CD8-positive, alpha-beta memory T cell (primary cell): ENCODE measurements at places on chromosomes 6 and 20. TPM values are rescaled to one million over a fixed set of nuclear protein-coding genes. Genes with fewer than 3 reads are reported as not detected.

The NOTCH4 gene
- 1.3 TPM for total RNA-seq

The NFKBIE gene
- total RNA-seq = 33.1 TPM

- DNase-seq = no peak
Observed at GRCh38 chr6:118372413-118372812, 175.7 kb upstream of the PLN start.

DNA sequence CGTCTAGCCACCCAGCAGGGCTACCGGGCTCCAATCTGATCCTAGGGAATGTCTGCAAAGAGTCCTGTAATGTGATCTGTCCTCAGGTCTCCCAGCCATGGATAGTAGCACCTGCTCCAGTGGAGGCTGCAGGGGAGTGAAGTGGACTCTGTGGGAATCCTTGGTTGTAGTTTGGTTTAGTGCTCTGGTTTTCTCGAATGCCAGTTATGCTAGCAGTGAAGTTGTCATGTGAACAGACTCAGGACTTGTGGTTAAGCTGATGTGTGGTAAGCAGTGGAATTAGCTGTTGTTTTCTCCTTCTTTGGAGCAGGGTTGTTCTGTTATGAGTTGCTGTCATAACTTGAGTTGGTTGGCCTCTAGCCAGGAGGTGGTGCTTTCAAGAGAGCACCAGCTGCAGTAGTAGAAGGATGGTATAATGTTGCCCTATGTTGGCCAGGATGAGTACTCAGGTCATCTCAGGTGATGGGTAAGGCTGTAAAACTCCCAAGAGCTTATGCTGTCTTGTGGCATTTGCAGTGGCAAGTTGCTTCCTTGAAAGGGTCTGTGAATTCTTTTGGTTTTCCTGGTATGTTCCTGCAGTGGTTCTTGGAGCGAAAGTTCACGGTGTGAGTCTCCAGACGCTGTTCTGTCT, 390.2 kb downstream of the UTRN start:
- DNase-seq = no peak

DNA sequence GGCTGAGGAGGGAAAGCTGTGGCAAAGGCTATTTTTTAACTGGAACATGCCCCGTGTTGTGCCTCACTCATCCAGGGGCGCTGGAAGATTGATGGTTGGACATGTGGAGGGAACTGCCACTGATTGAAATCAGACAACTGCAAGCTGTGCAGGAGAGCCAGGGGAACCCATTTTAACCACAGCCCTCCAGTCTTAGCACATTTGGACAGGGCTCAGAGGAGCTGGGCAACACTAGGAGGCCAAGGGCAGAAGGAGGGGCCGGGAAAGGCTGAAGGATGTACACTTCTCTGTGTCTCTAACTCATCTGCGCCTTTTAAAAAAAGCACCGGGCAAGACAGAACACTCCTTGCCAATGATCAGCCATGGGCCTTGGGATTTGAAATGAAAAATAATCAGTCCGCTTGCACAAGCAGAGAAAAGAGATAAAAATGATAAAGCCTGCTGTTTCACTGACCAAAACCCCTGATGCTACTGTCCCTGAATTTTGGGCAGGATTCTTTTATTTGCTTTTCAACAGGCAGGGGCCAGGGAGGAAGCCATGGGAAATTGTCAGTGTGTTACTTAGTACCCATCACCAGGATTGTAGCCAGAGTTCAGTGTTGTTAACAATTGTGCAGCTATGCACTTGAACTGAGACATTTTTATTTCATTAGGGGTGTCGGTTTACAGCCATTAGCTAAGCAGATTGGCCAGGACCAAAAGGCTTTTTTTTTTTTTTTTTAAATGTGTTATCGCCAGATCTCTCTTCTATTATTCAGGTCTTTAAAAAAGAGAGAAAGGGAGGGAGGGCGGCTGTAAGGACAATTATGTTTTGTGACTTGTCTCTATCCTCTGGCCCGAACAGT, 109.3 kb upstream of the EYA4 start:
- no peak for DNase-seq

DNA sequence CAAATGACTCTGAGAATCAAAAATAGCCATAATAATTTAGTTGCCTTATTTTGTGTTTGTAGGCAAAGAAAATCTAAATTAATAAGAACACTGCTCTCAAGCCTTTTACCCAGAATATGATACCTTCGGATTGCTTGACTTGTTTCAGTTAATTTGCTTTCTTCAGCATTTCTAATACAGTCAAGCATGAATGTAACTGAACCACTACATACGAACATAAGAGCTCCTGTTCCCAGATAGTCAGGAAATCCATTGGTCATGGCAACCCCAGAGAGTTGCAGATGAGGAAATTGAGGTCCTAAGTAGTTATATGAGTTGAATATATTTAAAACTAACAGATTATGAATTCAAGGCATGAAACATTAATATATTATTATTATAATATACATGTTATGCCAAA, 2.9 kb downstream of the FRK start:
- no peak for DNase-seq

DNA sequence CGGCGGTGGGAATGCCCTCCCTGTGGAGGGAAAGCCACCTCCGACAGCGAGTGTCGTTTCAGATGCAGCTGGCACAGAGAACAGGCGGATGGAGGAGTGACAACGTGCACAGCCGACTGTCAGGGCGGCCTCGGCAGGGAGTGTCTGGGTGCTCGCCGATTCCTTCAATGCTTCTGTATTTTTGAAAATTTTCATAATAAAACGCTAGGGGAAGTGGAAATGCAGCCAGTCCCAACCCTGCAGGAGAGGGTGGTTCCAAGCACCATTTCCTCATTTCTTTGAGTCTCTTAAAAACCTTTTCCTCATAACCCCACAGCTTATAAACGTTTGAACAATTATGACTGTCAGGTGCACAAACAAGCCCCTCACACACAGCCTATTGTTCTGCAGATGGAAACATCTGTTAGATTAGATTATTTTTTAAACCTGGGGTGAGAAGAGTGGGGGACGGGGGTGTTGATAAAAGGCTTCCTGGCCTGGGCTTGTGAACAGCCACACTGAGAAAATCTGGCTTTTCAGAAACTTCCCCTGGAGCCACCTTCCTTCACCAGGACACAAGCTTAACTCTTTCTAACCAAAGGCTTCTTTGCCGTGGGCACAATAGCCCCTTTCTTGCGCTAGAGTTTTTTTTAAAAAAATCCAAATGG, 228.9 kb downstream of the ANKRD60 start:
- no peak for DNase-seq

DNA sequence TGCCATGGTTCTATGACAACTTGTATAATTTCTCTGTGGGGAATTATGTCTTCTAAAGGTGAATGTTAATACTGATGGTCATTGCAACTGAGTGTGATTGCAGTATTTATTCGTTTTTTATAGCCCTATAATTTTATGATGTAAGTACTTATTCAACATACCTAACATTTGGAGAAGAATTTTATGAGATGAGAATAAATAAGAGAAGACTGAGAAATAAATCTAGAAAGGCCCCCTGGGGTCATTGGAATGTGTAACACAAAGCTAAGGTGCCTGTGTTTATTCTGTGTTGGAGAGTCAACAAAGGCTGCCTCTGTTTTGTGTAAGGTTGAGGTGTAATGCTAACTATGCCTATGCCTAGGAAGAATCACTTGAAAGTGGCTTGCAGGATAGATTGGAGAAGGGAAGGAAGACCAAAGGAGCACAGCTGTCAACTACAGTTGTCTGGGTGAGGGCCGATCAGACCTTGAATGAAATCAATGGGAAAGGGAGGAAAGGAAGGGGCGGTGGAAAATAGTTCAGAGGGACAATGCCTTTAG, 1076.7 kb downstream of the KIF16B start:
- no peak for DNase-seq

DNA sequence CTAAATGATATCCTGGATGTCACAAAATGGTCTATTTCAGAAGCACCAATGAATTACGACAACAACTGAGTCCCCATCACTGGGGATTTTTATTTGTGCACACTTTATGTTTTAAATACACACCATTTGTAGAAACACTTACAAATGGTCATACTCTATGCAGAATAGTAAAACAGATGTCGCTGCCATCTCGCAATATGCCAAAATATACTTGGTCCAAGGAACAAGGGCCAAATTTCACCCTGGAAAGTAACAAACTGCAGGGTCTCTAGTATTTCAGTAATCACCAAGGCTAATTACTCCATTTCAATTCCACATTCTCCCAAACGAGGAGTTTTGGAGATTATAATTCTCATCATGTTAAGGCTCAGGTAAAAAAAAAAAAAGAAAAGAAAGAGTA, 215.2 kb downstream of the LMBRD1 start:
- DNase-seq = no peak
